Iris pigment epithelial cell (primary cell): ENCODE measurements at places on chromosomes 11 and 22.
A peak's percentile ranks its signal among the peaks of the same experiment; 100 is the strongest.

GRCh38 chr11:73221451-73221850 is 3.4 kb downstream of the P2RY2 start:
- DNase-seq = no peak

DNA sequence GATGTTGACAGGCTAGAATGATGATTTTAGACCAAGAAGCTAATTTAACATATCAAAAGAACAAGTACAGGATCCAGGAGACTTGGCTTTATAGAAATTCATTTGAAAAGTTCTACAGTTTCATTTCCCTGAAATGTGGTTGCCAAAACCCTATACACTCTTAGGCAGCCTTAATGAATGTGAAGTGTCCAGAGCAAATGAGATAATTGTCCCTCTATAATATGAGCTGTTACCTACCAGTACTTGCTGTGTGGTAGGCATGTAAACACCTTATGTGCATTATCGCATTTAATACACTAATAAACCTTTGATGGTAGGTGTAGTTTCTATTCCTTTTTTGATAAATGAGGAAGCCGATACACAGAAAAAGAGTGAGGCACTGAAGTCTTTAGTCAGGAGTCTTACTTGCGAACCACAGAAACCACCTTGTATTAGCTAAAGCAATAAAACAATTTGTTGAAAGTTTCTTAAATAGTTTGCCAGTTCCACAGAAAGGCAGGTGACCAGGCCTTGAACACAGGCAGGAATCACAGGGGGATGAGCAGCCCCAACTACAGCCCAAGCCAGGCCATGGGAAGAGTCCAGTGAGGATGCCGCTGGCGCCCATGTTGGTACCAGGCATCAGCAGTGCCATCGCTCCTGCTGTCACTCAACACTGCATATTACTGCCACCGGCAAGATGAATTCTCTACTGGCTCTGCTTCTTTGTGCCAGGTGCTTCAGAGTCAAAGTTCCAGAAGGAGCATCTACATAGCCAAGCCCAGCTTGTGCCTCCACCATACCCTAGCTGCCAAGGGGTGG is 81.7 kb downstream of the SWAP70 start:
- no peak for DNase-seq

GRCh38 chr11:90555477-90555876 is 332.6 kb upstream of the CHORDC1 start:
- DNase-seq = no peak

DNA sequence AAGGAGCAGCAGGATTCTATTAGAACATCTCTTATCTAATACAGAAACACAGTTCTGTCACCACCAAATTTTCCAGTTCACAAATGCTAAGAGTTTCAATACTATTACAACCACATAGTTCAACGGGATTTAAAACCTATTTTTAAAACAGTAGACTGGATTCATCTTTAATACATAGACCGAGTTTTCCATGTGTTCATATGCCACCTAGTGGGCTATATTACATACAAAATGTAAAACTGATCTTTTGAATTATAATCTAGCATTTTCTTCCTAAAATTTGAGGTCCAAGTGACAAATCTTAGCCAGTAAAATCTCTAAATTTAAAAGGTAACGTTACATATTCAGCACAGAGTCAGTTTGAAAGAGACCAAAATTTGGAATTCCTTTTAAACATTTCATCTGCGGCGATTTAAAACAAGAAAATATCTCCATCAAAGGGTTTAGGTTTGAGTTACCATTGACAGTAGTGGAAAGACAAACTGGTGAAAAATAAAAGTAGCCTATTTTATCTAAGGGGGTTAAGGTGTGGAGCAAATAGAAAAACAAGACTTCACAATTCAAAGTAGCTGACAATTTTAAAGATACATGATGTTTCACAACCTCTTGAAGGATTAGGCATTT is 269.3 kb upstream of the MPPED2 start:
- peak; percentile 23 for DNase-seq

DNA sequence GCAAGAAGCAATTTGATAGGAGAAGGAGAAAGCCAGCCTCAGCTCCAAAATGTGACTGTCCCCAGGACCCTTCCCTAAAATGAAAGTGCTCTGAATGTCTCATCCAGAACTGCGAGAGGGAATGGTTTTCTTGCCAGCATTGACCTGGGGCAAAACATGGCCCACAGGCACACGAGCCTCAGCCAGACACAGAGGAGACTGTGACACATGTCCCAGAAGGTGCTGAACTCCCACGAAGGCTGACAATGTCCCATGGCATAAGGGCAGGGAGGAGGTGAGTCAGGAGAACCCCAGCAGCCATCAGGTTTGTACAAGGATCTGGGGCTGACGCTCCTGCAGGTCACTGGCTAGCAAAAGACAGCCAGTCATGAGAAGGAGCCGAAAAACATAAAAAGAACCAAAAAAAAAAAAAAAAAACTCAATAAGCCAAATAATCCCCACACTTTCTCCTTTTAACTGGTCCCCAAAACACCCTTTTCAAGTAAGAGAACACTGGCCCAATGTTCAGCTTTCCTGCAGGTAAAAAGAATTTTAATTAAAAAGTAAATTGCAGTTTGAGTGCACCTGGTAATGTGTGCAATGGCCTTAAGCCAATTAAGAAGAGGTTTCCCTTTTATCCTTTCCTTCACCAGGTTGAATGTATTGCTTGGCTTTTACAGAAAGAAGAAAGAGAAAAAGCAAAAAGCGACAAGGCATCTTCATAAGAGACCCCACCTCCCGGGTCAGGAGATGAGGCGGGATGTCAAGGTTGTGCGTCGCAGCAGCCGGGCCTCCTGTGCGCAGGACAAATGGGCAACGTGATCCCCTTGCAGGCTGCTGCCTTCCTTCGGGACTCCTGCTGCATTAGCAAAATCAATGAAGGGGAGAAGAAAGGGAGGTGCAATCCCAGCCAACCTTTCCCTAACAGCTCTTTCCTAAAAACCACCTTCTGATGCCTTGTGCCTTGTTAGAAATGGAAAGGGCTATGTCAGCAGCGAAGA is 43.6 kb downstream of the GALNT18 start:
- no peak for DNase-seq

GRCh38 chr11:131481303-131481702 is 110.9 kb downstream of the NTM start:
- no peak for DNase-seq

DNA sequence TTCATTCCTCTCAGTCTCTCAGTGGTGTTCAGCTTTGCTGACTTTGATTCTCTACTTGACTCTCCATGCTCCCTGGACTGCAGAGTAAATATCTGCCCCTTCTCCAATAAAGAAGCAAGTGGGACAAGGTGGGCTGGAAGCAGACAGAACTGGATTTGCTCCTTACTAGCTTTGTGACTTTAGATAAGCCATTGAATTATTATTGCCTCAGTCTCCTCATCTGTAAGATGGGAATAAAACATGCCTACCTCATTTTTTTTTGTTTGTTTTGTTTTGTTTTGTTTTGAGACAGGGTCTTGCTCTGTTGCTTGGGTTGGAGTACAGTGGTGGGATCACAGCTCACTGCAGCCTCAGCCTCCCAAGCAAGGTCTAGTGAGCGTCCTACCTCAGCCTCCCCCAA is 44.6 kb downstream of the WT1 start:
- DNase-seq = no peak

- DNase-seq = peak; percentile 22
These were observed 55.1 kb downstream of the MTMR3 start for GRCh38 chr22:29937940-29938693.

DNA sequence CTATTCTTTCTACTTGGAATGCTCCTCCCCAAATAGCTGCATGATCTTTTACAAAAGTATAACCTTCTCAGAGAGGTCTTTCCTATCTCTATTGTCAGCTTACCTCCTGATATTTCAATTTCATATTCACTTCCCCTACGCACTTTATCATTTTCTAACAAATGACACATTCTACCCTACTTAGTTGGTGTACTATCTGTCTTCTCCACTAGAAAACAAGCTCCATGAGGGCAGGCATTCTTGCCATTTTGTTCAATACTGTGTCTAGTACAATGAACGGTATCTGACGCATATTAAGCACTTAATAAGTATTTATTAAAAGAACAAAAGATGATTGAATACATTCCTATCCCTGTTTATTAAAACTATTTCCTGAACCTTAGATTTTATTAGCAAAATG is 96.5 kb upstream of the APOA1 start:
- no peak for DNase-seq

DNA sequence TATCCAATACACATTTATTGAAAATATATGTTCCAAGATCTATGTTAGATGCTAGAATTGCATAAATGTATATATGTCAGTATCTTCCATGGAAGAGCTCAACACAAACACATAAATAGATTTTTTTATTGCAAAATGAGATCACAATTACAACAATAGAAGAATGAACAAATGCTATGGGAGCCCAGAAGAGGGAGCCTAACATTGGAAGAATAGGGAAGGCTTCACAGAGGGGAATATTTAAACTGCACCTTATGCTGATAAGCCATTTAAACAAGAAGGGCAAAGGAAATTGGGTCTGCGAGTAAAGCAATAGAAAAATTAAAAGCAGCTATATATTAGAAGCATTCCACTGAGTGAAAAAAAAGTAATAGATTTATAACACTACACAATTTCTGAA is 96.1 kb upstream of the LRRC55 start:
- DNase-seq = no peak

DNA sequence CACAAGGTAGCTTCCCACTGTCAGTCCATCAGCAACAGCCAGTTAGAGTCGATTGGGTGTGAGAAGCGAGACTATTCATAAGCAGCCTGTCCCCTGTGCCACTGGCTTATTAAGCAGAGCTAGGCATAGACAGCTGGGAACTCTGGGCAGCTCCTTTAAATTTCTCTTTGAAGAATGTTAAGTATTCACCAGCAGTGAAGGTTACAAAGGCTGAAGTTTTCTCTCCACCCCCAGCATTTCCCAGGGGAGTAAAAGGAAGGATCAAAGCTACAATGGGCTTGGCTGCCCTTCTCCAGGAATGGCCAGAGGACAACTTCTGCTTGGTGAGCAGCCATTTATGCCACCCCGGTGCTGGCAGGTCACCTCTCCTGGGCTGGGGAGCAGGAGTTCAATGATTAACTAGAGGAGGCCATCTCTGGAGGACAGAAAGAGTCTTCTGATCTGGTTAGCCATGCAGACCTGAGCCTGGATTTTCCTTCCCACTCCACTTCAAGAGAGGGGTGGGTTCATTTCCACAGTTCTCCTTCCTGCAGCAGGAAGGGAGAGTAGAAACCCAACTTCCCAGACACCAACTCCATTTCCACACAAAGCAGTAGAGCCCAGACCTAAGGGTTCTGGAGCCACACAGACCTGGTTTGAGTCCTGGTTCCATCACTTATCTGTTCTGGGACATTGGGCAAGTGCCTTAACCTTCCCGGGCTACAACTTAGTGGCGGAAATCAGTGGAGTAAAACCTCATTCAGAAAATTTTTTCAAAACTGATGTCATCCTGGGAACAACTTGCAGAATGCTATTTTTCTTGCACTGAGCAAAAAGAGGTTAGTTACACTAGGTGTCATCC is 22.6 kb downstream of the POU2AF3 start:
- DNase-seq = no peak

GRCh38 chr11:14067686-14068085 is 105.2 kb downstream of the SPON1 start:
- no peak for DNase-seq

- DNase-seq = peak; percentile 84
These were observed 47.4 kb downstream of the SYT13 start for GRCh38 chr11:45238724-45239123.

DNA sequence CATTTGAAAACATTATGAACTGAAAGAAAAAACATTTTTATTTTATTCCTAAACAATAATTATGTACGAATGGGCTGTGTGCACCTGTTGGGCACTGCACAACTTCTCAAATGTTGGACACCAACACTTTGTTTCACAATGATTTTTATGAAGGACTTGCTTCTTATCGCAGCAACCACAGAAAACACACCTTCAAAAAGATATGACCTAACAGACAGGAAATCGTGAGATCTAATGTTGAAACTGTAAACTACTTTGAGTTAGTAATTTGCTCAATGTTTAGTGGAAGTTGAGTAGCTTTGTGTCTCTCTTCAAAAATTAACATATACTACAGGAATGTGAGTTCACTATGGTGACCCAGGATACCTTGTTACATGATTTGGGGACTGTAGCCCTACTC is 98.6 kb downstream of the NXPE2 start:
- DNase-seq = no peak

- DNase-seq = no peak
These were observed 62.1 kb downstream of the TCF20 start for GRCh38 chr22:42208362-42208761.

DNA sequence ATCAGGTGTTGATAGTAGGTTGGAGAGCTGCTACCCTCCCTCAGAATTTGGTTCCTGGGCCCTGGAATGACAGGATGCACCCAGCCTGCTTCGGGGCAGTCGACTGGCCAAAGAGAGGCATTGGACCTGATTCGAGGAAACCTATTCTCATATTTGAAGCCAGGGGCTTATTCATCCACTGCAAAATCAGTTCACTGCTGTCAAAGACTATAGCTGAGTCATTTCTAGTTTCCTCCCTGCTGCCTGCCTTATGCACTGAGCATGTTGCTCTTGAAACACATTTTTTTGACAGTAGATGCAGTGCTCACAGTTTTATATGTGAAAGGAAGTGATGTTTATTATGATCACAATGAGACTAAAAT is 565.4 kb downstream of the ETS1 start:
- DNase-seq = peak; percentile 74

GRCh38 chr11:124889191-124890091 is 8.2 kb downstream of the ROBO4 start:
- DNase-seq = no peak

DNA sequence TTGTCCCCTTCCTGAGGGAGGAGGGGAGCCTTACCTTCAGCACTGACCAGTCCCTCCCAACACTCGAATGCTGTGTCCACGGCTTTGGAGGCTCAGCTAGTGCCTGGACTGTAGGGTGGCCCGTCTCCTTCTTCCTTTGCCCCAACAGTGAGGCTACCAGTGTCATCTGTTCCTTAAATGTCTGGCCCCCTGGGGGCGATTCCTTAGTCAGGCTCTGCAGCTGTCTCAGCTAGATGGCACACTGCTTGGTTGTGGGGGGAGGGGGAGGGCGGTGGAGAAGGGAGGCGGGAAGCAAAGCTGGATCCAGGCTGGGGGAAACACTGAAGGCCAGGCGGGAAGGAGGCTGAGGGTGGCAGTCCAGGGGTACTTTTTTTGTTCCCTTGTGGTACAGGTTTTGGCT is at the start of gene IGSF22:
Gene IGSF22, minus strand, starts transcription at position 149 of the 400 bp plus-strand sequence. CDS start 1,952 bp downstream, outside the sequence.
- no peak for DNase-seq

DNA sequence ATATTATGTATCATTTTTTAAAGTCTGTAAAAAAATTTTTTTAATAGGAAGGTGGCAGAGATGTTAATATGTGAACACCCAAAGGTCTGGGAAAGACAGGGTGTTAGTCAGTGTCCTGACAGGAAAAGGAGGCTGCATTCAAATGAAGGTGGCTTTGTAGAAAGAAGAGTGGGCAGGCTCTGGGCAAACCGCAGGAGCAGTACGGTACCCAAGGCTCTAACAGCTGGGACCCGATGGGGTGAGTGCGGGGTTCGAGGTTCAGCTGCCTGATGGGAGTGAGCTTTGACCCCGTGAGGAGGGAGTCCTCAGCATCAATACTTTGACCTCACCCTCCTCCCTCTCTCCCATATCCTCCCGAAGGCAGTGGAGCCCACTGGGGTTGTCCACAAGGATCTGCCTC is 142.5 kb downstream of the C11orf91 start:
- DNase-seq = no peak
